ENCODE measurements at places on chromosomes 3 and 15.
A peak's percentile ranks its signal among the peaks of the same experiment; 100 is the strongest.

DNA sequence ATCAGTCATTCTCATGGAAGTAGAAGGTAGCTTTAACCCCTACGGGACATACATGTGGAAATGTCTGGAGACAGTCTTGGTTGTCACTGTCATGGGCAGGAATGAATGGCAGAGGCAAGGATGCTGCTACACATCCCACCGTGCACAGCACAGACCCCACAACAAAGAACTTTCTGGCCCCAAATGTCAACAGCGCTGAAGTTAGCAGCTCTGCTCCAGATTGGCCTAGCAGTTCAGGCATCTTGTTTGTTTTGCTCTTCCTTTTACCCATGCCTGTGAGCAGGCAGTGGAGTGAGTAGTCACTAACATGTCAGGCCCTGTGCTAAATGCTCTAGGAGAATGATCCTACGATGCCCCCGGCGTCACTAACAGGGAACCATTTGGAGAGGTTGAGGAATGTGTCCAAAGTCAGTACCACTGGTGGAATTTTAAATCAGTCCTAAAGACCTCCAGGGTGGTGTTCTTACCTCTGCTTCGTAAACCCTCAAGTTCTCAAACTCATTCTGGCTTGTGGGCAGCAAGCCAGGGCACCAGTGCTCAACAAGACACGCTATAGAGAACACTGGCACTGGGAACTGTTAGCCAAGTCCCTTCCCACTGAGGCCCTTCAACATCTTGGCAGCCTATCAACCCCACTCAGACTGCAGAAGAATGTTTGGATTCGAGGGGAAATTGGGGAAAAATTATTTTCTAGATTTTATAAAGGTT is 142.2 kb downstream of the FOXP1 start:
- no peak for DNase-seq

GRCh38 chr3:132721479-132722164 is 587 bp downstream of the NPHP3 start:
- peak; percentile 34 for DNase-seq

GRCh38 chr15:33698126-33698525 is 270.2 kb upstream of the CHRM5 start:
- no peak for DNase-seq

DNA sequence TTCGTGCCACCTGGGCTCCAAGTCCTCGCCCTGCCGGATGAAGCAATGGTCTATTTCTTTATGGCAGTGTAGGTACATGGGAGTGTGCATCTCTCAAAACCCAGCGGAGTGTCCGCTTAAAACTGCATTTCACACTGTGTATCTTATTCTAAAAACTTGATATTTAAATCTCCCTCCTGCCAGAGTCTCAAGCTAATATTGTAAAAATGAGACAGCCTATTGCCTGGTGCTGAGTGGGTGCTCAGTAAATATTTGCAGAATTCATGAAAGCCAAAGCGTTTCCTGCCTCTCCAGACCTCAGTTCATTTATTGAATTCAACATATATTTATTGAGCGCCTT is 330 bp upstream of the TBC1D2B start:
- DNase-seq = no peak

DNA sequence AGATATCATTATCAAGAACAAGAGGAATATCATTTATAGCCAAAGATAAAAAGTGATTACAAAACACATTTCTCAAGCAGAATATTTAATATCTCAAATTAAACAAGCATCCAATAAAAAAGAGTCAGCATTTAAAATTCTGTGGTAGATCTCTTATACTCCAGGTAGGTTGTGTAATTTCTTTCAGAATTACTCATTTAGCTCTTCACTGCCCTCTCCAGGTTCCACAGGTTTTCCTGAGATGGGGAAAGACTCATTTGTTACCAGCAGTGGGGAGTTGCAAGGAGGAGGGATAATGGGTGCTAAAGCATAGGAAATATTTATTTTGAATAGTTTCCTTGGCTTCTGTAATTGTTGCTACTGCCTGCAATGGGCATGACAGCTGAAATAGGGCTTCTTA is 83.1 kb upstream of the RASGRP1 start:
- DNase-seq = no peak

- DNase-seq = no peak
Observed at GRCh38 chr3:58672451-58672850, 5.9 kb upstream of the FAM3D start.

DNA sequence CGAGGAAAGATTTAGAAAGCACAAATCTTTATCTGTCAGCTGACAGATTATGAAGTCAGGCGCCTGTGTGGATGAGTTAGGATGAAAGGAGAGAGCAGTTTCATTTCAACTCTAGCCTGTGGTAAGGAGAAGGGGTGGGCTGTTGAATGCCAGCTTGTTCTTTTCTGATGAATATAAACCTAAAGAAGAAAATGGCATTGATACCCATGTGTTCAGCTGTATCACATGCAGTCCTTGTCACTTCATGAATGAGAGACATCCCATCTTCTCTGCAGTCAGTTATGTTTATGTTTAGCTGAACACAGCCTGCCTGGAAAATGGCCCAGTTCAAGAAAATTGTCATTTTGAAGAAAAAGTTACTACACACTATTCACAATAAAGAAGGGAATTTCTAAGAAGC is 345.7 kb upstream of the RBMS3 start:
- no peak for DNase-seq

- DNase-seq = no peak
Observed at GRCh38 chr3:19825193-19825592, 108.8 kb downstream of the EFHB start.

All from stromal cell of bone marrow (primary cell).